ENCODE measurements at places on chromosomes 16 and 17.

DNA sequence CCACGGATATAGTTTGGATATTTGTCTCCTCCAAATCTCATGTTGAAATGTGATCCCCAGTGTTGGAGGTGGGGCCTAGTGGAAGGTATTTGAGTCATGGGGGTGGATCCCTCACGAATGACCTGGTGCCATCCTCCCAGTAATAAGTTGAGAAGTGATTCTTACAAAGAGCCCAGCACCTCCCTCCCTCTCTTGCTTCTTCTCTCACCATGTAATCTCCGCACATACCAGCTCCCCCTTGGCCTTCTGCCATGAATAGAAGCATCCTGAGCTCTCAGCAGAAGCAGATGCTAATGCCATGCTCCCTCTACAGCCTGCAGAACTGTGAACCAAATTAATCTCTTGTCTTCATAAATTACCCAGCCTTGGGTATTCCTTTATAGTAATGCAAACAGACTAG lies 41.9 kb upstream of the RBBP6 start:
- DNase-seq, result peak; percentile 8

DNA sequence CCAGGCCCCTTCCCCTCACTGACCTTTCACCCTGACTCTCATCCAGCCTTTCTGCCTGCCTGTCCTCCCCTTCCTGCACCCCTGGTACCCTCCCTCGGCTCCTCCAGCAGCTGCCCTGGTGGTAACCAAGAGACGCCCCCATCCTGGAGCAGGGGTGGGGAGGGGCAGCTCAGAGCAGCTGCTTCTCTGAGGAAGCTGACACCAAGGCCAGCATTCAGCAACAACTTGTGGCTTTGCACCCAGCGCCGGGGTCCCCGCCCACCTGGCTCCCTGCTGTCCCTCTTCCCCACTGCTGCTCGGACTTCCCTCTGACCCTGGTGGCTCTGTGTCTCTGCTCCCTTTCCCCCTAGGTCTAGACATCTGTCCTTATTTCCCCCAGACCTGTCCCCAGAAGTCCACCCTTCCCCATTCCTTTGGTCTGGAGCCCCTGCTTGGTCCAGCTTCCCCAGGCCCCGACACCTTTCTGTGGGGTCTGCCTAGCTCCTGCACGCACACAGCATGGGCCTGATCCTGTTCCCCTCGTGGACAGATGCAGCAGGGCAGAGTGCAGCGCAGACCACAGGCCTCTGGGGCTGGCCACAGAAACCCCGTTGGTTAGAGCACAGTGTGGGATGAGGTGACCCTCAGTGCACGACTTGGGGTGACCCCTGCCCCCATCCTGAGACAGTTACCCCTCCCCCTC lies 1.2 kb upstream of the ATP2A1 start:
- no peak for DNase-seq

DNA sequence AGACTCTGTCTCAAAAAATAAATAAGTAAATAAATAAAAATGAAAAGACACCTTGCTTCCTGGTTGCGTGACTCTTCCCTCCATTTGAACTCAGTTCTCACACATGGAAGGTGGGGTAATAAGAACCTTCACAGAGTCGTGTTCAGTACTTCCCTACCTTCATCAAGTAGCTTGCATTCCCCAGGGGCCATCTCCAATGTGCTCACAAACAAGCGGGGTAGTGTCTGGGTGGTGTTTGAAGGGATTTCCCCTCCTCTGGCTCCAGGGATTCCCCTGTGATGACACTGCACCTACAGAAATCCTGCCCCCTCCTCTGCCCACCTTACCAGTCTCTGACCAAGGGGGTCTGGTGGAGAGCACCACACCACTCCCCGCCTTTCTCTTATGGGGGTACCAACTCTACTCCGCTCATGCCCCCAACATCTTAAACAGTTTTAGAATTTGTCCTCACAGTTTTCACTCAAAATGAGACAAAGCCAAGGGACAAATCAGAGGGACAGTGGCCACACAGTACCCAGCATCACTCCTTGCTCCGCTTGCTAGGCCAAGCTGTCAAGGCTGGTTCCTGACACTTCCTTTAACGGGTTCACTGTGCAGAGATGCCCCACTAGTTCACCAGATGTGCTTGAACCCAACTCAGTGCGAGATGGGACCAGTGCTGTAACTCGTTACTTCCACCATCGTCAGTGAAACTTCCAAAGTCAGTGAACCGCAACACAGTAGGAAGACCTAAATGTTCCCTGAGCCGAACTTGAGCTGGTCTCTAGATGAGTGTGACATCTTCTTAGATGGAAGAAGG lies 69.1 kb downstream of the COPRS start:
- no peak for DNase-seq

- peak; percentile 36 for DNase-seq
Observed at GRCh38 chr17:8631554-8631877, 991 bp upstream of the MYH10 start.

DNA sequence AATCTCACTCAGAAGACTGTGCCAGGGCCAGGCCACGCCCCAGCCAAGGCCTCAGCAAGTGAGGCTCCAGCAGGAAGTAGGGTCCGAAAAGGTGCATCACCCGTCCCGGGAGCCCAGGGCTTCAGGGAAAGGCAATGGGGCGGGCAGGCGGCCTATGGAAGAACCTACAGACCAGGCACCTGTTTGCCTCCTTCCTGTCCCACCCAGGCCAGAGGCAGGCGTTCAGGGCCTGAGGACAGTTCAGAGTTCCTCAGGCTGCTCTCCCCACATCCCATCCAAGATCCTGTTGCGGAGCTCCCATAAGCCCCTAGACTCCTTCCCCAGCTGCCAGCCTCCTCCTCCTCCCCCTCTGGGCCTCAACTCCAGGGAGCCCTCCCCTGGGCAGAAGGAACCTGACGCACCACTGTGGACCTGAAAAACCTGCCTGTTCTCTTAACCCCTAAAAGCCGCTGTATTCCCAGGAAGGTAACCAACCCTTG lies 2.3 kb downstream of the CLUH start:
- DNase-seq, result no peak

GRCh38 chr17:61774724-61775123 lies 88.6 kb downstream of the BRIP1 start:
- DNase-seq, result no peak

DNA sequence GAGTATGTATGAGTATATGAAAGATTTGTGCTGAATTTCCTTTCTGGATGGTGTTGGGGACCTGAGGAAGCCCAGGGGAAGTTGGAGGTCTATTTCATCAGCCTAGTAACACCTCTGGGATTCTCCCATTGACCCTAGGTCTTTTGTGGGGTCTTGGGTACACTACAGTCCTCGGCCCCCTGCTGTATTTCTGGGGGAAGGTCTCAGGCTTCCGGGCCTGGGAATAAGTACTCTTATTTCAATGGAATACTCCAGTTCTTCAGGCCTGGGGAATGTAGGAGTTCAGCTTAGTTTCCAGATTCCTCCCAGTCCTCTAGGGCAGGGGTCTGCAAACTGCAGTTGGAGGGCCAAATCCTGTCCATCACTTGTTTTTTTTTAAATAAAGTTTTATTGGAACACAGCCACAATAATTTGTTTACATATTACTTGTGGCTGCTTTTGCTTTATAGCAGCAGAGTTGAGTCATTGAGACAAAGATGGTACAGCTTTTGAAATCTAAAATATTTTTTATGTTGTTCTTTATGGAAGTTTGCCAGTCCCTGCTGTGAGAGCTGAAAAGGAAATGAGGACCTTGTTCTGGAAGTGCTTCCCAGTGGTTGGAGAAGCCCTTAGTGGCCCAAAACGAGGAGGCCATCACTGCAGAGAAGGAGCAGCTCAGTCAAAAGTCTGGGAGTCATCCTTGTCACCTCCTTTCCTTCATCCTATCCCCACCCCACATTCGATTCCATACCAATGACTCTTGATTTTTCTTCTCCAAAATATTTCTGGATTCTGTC lies 142.5 kb upstream of the HS3ST2 start:
- DNase-seq, result peak; percentile 16
